RPMI7951 (cell line): ENCODE measurements at places on chromosomes 4 and X. TPM values are rescaled to one million over a fixed set of nuclear protein-coding genes. Genes with fewer than 3 reads are reported as not detected.

Gene UGT2A2
- total RNA-seq, result not detected in 2 replicates

DNA sequence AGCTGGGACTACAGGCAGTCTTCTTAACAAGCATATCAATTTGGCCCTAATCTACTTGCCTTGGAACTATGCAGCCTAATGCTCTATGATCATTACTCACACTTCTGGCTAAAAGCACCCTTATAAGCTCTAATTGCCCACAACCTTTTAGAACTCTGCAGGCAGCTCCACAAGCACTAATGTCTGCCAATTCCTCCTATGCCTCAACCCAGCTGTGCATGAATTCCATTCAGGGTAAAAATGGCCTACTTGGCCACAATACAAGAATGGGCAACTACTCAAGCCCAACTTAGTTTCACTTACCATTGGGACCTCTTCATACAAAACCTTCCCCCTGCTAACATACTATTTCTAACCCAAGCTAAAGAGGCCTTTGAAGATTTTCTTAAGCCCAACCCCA is 51.7 kb downstream of the ZNF718 start:
- DNase-seq, result no peak

GRCh38 chrX:12118134-12118533 is 20.1 kb upstream of the FRMPD4 start:
- no peak for DNase-seq

Gene GPRASP1
- 0.20 and 0.36 TPM in 2 replicates for total RNA-seq

Gene H2BW1
- not detected in 2 replicates for total RNA-seq

- DNase-seq, result no peak
Measured at GRCh38 chrX:121360280-121360679, 312.9 kb downstream of the GLUD2 start.

DNA sequence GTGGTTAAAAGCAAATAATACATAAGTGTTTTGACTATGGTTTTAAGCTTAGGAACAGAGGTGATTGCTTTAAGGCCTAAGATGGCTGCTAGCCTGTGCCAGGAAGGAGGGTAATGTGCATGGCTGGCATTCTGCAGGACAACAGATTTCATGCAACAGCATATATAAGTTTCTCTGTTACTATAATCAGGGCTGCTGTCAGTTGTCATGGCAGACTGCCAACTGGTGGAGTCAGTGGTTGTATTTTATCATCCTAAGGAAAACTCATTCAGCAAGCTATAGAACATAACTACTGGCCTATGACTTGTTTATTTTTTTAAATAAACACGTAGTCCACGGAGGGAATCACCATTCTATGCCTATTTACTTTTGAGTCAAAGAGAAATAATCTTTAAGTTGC is 77.7 kb upstream of the DCAF8L1 start:
- no peak for DNase-seq

Gene USP17L20
- total RNA-seq, result not detected in 2 replicates

GRCh38 chrX:42732506-42732905 is 45.5 kb downstream of the PPP1R2C start:
- DNase-seq, result peak; percentile 1

DNA sequence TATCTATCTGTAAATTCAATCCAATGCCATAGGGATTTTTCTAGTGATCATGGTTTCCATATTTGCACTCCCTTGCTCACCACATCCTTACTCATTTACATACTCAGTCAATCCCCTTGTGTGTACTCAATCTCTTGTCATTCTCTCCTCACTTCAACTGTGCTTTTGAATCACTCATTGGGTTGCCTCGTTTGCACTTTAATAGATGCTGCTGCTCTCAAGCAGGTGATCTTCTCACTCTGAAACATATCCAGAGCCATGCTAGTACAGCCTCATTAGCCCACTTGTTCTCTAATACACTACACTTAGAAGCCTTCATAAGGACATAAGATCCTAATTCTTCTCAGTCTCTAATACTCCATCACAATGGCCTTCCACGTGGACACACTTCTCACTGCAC is 507.9 kb downstream of the TECRL start:
- no peak for DNase-seq

- DNase-seq, result no peak
Measured at GRCh38 chr4:183636503-183636902, 22.5 kb downstream of the RWDD4 start.

Gene TMEM184C
- 18.5 and 22.5 TPM in 2 replicates for total RNA-seq

Gene FRMPD4
- total RNA-seq, result 0.24 and 0.39 TPM in 2 replicates

Gene ADGRG4
- not detected in 2 replicates for total RNA-seq

DNA sequence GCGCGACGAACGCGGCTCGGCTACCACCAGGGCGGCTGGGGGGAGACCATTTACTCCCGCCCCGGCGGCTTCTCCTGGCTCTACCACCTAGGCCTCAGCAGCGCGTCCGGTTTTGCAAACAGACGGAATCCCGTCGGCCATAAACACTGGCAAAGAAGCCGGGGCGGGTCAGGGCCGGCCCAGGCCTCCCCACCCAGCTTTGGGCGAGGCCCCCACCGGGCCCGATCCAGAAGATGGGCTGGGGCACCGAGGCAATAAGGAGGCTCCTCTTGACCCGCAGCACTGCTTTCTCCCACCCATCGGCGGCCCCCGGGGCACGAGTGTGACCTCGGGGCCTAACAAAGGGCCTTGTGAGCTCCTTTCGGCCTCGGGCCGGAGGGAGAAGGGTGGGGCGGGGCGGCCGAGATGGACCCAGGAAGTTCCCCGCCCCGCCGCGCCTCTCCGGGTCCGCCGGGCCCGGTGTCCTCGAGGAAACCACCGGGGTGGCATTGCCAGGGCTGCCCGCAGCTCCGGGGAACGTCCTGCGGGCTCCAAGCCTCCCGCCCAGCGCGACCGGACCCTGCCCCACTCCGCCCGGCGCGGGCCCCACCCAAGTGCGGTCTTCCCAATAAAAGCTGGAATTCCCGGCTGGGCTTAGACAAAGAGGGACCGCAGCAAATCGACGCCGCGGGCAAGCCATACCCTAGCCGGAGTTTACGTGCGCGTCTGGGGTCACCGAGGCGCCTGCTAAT is 5.9 kb downstream of the BCOR start:
- no peak for DNase-seq

Gene UGT8
- 0.68 and 0.96 TPM in 2 replicates for total RNA-seq

Gene HOPX
- total RNA-seq, result not detected in 2 replicates

- no peak for DNase-seq
Measured at GRCh38 chr4:162285753-162286152, 122.0 kb upstream of the FSTL5 start.

GRCh38 chr4:8763966-8764901 is 107.4 kb downstream of the HMX1 start:
- DNase-seq, result no peak

- DNase-seq, result no peak
Measured at GRCh38 chr4:166518315-166518714, 645.3 kb downstream of the TLL1 start.

DNA sequence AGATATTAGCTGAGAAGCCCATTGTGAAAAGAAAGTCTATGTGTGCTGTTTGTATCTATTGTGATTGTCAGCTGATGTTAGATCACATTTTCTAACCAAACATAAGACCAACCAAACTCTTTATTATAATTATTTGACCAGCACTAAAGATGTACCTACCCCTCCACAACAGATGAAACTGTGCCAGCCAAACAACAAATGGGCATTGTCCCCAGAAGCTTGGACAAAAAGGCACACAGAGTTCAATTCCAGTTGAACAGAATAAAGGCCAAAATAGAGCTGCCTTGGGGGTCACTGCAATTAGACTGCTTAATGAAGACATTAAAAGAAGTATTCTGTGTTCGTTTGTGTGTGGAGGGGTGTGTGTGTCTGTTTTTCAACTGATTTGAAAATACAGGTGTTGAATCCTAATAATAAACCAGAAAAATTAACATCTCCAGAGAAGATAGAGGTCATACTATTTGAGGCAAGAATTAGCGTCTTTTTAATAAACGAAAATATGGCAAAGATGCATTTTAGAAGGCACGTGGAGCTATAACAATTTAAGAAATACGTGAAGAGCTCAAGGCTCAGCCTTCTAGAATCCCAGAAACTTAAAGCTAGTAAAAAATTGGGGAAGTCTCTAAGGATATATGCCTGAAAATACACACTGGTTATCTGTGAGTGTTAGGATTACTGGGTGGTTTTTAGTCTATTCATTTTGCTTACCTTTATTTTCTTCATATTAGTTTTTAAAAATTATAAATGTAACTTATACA is 2.2 kb downstream of the SPP1 start:
- DNase-seq, result no peak

Gene GAGE12E
- not detected in 2 replicates for total RNA-seq

DNA sequence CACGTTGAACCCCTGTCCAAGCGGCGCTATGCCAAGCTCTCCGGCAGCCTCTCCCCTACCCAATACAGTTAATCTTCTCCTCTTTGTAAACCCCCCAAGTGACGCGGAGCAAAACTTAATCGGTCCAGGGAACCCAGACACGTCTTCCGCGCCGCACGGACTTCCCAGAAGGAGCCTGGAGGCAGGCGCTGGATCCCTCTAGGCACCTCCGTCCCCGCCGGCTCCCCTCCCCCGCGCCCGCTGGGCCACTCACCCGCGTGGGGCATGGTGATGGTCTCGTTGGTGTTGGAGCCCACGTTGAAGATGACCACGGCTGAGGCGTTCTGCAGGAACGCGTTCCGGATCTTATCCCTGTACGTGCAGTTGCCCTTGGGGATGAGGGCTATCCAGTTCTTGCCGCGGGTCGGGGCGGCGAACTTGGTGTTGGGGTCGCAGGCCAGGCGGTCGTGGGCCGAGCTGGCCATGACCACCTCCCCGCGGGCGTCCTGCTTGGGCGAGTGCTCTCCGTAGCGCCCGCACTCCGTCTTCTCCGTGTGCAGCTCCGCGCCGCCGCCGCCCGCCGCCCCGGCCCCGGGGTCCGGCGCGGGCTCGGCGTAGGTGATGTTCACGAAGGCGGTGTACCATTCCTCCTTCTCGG is 1.1 kb downstream of the RNF150 start:
- DNase-seq, result no peak
